ENCODE measurements at places on chromosomes 11 and 22.

DNA sequence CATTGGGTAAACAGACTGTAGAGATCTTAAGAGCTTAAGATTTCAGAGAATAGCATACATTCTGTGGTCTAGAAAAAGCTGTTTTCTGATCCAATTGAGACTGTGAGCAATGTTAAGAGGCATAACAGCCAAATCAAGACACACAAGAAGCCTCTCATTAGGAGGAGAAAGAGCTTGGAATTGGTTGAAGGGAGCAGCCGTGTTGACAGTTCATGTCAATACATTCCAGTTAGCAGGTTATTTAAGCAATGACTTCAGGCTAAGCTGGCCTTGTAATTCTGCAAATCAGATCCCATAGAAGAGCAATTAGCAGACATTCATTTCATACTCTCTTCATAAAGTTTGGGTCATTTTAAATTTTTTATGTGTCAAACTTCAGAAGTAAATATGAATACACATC lies 50.9 kb downstream of the ETS1 start:
- no peak for DNase-seq

GRCh38 chr11:92204731-92205130 lies 19.9 kb upstream of the FAT3 start:
- DNase-seq = no peak

DNA sequence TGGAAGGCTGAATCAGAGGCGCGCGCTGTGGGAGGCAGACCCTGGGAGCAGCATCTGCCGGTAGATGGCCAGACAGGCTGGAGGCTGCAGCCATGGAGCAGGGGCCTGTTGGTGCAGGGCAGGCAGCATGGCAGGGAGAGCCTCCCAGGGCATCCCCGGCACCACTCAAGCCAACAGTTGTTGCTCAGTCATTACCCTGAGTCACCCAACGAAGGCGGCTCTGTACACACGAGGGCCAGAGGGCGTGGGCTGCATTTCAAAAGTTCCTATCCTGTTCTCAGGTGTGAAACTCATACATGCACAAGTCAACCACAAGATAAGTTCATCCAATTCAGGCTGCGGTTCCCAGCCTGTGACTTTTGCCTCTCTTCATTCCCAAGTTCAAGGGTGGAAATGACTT lies 2.6 kb downstream of the ANO1 start:
- no peak for DNase-seq

GRCh38 chr22:29907753-29908515 lies 25.0 kb downstream of the MTMR3 start:
- peak; percentile 81 for DNase-seq

- DNase-seq = no peak
Measured at GRCh38 chr22:38735126-38735464, 20.7 kb downstream of the SUN2 start.
